ENCODE measurements at places on chromosomes 7 and 10.
A peak's percentile ranks its signal among the peaks of the same experiment; 100 is the strongest.

DNA sequence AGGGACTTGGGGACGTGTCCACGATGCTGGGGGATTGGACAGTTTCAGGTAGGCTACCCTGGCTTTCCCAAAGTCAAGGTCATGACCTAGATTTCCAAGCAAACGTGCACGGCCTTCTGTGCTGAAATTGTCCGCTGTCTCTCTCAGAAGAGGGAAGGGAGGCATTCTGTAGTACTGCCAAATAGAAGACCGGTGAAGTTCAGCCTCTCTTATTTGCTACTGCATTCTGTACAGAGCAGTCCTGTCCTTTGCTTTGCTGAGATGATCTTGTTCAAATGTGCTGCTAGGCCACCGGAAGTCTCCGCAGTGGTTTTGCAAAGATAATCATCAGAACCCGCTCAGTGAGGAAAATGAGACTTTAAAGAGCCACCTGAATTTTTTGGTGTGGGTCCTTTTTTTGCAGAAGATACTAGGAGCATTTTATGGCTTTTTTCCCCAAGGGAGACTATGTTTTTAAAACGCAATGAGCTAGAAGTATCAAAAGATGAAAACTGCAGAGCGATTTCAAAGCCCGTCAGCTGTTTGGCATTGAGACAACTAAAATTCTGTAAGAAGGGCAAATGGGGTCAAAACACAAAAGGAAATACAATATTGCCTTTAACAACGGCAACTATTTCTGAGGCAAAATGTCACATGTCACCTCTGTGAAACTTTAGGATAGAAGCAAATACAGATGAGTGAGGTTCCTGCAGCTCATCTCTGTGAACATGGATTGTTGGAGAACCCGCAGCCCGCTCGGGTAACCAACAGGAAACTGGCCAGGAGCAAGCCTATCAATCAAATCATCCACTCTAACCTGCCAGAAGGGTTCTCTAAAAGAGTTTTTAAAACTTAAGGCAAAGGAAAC is 1.3 kb upstream of the NMT2 start:
- no peak for DNase-seq

DNA sequence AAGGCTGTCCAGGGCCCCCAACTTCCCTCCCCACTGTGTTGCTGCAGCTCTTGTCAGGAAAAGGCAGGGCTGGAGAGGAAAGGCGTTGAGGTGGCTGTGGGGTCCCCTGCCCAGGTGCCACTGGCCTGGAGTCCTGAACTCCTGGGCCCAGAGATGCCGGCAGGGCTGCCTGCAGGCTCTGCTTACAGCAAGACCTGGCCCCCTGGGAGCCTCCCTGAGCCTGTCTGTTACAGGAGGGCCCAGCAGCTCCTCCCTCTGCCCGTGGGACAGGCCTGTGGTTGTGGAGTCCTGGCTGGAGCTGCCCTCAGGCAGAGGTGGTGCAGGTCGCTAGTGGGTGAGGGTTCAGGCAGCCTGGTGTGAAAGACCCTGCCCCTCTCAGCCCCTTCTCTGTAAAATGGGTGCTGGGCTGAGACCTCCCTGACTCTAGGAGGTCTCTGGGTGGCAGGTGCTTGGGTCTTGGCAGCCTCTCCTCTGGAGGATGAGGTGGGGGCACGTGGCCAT is 9.9 kb downstream of the ANTXRL start:
- DNase-seq = no peak

DNA sequence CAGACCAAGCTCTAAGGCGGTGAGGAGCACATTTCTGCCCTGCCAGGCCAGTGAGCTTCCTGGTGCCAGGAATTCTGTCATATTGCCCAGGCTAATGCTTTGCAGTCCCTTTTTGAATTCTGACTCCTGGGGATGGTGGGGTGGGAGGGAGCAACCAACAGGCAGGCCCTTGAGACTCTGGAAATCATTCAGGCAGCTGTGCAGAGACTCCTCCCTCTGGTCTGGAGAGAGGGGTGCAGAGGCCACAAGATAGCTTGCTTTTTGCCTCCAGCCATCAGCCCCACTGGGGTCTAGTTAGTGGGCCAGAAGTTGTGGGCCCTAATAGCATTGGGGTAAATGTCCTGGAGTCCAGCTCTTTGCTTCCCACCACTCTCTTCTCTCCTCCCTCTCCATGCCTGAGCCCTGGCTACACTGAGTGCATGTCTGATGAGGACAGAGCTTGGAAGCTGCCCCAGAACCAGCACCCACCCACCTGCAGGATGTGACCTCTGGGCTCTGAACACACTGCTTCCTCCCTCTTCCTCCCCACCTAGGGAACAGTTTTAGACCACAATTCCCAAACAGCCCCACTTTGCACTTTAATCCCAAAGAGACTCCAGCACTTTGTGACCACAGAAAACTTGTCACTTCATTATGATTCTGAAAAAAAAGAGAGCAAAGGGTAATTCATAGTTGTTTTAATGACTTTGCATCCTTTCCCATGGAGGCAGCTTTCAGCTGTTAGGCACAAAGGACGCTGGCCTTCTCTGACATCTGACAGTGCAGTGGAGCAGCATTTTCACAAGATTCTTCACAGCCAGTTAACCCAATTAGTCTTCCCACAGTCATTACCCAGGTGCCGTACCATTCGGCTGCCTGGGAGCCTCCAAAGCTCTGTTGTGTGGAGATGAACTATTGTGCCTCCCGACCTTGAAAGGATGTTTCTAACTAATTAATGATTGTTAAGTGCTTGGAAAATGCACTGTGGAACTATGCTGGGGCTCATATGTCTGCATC is 262.5 kb downstream of the TRIL start:
- no peak for DNase-seq

GRCh38 chr10:46084321-46085165 is 38.5 kb upstream of the MSMB start:
- DNase-seq = no peak

- DNase-seq = no peak
Observed at GRCh38 chr7:142697270-142697669, 52.0 kb upstream of the PRSS1 start.

GRCh38 chr10:89815049-89815853 is 113.9 kb downstream of the KIF20B start:
- DNase-seq = no peak

DNA sequence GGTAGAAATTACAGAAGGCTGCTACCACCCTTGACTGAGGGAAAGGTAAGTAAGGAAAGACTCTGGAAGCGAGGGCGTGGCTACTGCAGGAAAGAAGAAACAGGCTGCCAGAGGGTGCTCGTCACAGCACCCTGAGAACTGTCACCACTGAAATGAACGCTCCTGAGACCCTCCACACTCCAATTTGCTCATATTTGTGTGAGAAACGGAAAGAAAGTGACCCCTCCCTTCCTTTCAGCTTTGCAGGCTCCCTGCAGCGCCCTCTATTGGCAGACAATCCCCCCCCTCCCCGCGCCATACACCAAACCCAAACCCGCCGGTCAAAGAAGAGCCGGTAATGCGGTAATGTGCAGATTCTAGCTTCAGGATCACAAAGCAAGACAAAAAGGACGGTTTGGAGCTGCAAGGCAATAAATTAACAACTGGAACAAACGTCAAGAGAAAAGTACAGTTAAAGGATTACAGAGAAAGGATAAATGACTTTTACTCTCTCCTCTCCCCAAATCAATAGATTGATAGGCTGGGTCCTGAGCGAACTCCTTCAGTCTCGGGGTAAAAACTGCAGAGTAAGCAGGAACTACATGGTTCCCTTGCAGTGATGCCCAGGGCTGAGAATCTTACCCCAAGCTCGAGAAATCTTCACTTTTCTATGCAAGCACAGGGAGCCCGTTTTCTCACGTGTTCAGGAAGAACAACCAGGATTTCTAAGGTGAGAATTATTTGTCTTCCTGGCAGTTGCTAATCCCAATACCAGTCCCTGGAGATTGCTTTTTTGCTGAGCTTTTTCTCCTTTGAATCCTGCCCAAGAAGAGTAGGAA is 47.6 kb downstream of the STEAP1B start:
- peak; percentile 38 for DNase-seq

DNA sequence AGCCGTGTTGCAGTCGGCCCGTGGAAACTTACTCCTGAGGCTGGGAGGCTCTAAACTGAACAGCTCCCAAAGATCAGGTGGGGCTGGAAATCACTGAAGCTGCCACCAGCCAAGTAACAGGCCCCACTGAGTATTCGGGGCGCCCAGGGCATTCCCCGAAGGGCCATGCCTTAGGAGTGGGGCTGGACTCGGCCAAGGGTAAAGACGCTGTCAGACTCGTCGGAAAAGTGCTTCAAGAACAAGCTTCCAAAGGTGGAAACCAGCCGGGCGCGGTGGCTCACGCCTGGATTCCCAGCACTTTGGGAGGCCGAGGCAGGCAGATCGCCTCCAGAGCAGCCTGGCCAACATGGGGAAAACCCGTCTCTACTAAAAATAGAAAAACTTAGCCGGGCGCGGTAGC is 102.8 kb downstream of the GALNT11 start:
- no peak for DNase-seq

GRCh38 chr10:100970914-100971811 is 1.9 kb downstream of the SEMA4G start:
- no peak for DNase-seq

GRCh38 chr7:155412416-155413253 is 45.3 kb upstream of the EN2 start:
- peak; percentile 23 for DNase-seq

- peak; percentile 51 for DNase-seq
Observed at GRCh38 chr10:103660364-103661197, 167.1 kb downstream of the NEURL1 start.

DNA sequence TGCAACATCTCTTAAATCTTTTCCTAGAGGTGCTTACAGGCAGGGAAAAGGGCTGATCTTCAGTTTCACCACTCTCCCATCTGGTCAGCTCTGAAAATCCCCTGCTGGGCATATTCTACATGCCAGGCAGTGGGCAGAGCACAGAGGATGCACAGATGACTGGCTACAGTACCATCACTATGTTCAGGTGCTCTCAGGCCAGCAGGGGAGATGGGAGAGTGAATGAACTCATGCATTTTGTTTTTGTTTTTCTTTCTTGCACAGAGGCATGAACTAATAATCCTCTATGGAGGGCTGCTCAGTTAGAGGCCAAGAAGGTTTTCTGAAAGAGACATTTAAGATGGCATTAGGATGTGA is 19.3 kb downstream of the ELMO1 start:
- no peak for DNase-seq

GRCh38 chr10:66927251-66927935 is 1.6 kb downstream of the LRRTM3 start:
- no peak for DNase-seq

DNA sequence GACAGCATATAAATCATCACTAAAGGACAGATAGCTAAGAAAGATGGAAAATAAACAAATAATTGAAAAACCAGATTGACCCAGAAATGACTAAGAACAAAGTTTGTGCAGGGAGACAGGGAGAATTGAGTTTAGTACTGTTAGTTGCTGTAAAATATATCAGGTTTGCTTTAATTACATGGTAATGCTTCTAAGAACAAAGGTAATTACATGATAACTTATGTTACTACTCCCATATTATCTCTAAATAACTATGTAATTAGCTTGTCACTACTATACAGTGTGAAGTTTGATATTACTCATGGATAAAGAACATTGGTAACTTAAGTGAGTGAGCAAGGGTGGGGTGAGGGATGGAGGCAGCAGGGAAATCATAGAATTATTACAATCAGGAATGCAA is 135.2 kb upstream of the KAT6B start:
- no peak for DNase-seq

- DNase-seq = no peak
Observed at GRCh38 chr7:146375170-146375569, 258.6 kb downstream of the CNTNAP2 start.

DNA sequence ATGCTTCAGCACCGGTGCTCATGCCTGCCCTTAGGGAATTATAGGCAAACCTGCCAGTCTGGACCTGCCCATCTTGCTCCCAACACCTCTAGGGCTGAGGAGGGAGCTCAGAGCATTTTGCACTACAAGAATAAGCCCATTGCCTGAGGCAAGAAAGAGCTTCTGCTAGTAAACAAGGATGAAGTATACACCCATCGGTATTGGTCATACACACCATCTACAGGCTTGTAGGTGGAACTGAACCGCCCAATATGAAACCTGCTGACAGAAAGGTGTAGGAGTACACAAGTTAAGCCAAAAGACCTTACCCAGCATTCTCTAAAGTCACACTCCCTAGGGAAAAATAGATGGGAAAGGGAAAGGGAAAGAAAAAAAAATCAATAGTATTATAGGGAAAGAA is 957.0 kb upstream of the LRRTM3 start:
- no peak for DNase-seq

DNA sequence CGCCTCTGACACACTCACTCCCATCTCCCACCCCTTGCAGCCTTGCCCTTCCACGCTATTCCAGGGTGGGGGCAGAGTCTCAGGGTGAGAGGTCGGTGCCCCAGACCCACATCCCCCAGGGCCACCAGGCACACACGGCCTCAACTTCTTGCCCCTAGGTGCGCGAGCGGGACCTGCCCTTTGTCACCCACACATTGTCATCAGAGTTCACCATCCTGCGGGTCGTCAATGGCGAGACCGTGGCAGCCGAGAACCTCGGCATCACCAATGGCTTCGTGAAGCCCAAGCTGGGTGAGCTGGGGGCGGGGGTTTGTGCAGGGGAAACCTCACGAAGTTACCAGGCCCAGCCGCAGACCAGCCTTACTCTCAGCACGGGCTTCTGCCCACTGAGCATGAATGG is 53.3 kb downstream of the CASTOR2 start:
- DNase-seq = no peak

DNA sequence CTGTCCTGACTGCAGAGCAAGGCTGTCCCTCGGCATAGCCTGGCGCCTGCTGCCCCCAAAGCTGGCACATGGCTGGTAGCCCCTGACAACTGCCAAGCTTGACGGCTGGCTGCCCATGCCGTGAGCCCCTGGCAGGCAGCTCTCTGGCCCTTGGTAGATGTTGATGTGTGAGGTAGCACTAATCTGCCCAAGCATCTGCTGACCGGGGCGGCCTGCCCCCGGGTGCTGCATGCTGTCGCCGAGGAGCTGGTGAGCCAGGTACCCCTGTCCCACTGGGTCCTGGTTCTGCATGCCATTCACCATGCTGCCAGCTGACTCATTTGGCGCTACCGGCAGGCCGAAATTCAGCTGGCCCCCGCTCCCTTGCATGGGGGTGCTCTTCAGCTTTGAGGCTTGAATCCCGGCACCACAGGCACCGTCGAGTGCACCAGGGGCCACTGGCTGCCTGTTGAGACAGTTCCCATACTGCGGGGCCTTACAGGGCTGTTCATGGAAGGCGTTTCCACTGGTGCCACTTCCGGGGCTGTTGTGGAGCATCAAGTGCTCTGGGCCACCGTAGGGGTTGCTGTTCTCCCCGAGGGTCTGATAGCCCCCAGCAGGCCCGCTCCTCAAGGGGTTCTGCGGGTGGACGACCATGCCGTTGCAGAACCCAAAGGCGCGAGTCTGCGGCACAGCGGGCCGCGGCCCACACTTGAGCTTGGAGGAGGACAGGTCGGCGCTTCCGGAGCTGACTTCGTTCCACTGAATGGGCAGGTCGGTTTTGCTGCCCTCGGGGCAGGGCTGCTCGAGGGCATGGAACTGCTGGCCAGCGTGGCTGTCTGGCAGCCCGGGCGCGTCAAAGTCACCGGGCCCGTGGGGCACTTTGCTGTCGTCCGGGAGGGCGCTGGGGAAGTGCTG is 262.2 kb upstream of the INHBA start:
- no peak for DNase-seq

- no peak for DNase-seq
Observed at GRCh38 chr10:114674346-114674745, 16.3 kb upstream of the ABLIM1 start.

GRCh38 chr7:5695727-5696345 is 85.6 kb downstream of the RNF216 start:
- DNase-seq = no peak

Data from anterior cingulate cortex (tissue), 58 donors.